ENCODE measurements at places on chromosomes 11 and 22. TPM values are rescaled to one million over a fixed set of nuclear protein-coding genes. Genes with fewer than 3 reads are reported as not detected.

- no peak for DNase-seq
Measured at GRCh38 chr11:66289548-66290329, 796 bp upstream of the YIF1A start.

GRCh38 chr11:66874232-66874631 is 17.4 kb downstream of the LRFN4 start:
- no peak for DNase-seq

DNA sequence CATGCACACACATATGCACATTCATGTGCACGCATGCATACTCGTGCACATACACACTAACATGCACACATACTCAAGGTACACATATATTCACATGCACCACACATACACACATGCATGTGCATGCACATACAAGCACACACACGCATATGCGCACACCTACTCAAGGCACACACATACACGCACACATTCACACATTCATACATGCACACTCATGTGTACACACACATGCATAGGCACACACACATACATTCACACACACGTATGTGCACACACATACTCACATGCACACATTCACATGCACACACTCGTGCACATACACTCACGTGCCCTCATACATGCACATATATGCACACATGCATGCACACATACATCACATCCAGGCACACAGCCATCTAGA is 489.0 kb downstream of the MN1 start:
- DNase-seq = no peak

DBX1 gene
- total RNA-seq = not detected

GLYAT gene
- total RNA-seq = not detected

DDI1 gene
- total RNA-seq = not detected
